IMR-90 (cell line): ENCODE measurements at places on chromosomes 12 and 14. TPM values are rescaled to one million over a fixed set of nuclear protein-coding genes. Genes with fewer than 3 reads are reported as not detected.

GRCh38 chr14:35286003-35286600, 6.1 kb upstream of the PSMA6 start:
- no peak for DNase-seq

- DNase-seq: peak; percentile 33
These were observed 28.4 kb upstream of the FOXN3 start for GRCh38 chr14:89445273-89445973.

DNA sequence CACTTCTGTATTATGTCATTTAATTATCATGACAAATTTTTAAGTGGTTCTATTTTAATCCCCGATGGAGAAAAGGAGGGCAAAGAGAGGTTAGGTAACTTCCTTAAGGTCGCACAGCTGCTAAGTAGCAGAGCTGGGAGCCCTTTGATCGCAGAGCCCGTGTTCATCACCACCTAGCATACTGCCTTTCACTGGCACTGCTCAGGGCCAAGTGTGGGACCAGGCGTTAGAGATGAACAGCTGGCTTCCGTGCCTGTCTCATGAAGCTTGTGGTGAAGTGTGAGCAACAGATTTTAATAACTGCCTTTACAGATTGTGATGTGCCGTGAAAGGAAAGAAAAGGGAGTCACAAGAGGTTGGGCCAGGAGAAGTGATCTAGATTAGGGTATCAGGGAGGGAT, 273.6 kb downstream of the AKAP6 start:
- no peak for DNase-seq

DNA sequence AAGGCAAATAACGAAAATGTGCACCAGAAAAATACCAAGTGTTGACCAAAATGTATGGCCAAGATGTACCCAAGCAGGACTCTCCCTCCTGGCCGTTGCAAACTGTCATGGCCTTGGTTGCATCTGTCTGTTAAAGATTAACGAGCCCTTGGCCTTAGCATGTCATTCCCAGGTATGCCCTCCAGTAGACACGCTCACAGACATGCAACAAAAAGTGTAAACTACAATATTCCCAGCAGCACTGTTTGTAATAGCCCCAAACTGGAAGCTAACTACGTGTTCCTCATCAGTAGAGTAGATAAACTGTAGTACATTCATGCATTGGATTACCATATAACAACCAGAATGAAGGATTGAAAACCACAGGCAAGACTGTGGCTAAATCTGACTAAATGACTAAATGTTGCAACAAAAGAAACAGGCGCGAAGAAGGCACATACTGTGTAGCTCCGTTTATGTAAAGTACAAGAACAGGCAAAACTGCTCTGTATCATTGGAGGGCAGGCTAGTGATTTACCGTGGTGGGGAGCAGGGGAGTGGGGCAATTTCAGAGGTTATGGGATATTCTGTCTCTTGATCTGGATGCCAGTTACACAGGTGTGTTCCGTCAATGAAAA, 232.8 kb upstream of the DIO3 start:
- no peak for DNase-seq

GRCh38 chr12:78269620-78270019, 438.9 kb downstream of the NAV3 start:
- DNase-seq: no peak

GRCh38 chr12:13121568-13121967, 18.1 kb upstream of the GSG1 start:
- no peak for DNase-seq

DNA sequence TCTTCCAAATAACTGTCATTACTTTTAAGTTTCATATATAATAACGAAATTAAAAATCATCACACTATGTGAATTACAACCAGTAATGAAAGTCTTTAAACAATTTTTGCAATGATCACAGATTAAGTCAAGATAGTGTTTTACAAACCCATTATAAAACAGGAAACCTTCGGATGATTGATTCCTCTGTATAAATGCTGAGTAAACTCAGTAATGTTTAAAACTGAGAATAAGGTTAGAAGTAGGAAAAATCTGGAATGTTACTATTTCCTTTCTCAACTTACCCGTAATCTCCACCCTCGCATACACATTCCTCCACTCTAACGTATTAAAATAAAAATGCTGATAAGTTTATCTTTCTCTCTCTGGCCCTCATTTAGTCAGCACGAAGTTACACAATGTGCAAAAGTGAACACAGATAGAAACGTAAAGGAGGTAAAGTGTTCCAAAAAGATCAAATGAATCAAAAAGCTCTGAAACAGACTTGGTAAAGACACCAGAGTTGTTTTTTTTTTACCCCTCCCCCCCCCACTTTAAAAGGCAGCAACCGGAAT, 1.6 kb downstream of the ZFC3H1 start:
- DNase-seq: peak; percentile 84

DNA sequence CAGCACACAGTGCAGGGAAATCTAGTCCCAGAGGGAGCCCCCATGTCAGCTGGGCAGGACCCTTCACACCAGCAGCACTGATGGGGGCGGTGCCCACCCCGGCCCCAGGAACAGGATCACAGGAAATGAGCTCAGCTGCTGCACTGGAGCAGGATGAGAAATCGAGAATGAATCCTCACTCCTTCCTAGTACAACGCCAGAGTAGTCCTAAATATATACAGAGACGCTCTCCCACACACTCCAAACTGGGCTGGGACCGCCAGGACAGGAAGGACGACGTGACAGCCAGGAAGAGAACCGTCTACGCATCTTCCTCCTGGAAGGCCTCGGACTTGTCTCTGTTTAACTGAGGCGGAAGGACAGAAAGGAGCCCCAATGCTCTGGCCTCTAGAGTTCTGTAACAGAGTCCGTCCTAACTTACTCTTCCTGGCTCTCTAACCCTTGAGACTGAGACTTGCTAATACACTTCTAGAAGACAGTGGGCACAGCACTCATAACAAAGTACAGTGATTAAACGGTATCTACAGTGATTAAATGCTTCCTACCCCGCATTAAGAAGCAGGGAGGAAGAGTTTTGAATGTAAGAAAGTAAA, 33.4 kb downstream of the CDC42BPB start:
- peak; percentile 91 for DNase-seq

DNA sequence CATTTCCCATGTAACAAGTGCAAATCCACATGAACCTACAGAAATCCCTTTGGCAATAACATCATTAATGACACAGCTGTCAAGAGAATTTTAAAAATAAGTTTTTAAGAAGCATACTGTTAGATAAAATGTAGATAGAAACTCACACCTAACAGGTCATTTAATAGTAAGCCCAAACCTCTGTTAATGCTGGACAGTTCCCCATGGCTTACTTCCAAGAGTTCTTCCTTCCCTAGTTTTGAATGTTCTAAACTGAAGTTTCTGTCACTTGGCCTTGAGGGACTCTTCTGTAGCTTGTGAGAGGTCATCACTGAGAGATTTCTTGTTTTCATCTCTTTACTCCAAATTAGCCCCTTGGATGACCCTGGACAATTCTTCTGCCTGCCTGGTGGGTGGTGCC, 22.7 kb downstream of the OTX2 start:
- DNase-seq: no peak

DNA sequence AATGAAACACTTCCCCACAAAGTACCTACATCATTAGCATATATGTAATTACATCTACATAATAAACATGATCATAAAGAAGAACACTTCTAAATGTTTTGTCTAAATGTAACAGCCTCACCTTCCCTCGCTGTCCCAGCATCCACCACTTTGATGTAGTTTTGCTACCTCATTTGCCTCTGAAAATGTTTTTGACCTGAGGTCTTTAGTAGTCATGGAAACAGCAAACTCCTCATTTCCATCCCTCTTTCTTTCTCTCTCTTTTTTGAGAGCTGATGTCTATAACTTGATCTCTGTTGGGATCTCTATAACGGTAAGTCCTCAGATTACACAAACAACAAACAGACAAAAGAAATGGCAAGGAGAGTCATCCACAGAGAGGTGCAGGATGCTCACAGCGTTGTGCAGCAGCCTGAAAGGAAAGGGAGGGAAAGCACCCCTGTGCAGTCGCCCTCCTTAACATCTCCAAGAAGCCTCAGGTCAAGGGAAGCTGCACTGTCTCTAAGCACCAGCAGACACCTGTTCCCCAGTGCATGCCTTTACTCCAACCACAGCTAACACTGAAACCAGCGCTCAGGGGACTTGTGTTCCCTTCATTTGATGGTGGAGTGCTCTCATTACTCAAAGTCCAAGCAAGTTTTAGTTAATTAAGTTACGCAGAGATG, 268.7 kb downstream of the TMEM132D start:
- DNase-seq: no peak

DNA sequence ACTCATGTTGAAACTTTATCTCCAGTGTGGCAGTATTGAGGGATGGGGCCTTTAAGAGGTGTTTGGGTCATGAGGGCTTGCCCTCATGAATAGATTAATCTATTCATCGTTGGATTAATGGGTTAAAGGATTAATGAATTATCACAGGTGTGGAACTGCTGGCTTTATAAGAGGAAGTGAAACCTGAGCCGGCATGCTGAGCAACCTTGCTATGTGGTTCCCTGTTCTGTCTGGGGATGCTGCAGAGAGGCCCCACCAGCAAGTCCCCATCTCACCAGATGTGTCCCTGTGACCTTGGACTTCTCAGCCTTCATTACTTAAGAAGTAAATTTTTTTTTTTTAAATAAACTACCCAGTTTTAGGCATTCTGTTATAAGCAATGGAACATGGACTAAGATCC, 109.6 kb downstream of the DYRK2 start:
- no peak for DNase-seq

- DNase-seq: no peak
These were observed 561.3 kb downstream of the CCER1 start for GRCh38 chr12:90393652-90394051.

DNA sequence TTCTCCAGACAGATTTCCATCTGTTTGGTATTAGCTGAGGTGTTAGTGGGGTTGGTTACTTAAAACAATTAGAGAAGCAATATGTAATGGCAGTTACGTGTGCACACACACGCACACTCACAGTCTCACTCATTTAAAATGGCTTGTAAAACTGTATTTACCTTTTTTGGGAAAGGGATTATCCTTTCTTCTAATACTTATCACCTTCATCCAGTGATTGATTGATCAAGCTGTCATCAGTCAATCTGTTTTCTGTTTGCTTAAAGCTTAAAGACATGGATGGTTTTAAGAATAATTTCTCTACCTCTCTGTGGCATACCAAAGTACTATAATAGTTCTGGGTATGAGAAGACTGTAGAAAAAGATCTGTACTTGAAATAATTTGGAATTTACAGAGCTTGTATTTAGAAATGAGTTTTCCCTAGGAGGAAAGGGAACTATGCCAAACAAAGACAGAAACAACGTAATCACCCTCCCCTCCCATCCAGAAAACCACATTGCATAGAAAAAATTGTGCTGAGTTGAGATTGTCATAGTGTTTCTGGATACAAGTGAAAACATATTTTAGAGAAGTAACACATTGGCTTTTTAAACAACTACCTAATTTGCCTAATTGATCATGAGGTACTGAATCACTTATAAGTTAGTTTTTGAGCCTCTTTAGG, 455.8 kb downstream of the PCNX1 start:
- DNase-seq: peak; percentile 73

DNA sequence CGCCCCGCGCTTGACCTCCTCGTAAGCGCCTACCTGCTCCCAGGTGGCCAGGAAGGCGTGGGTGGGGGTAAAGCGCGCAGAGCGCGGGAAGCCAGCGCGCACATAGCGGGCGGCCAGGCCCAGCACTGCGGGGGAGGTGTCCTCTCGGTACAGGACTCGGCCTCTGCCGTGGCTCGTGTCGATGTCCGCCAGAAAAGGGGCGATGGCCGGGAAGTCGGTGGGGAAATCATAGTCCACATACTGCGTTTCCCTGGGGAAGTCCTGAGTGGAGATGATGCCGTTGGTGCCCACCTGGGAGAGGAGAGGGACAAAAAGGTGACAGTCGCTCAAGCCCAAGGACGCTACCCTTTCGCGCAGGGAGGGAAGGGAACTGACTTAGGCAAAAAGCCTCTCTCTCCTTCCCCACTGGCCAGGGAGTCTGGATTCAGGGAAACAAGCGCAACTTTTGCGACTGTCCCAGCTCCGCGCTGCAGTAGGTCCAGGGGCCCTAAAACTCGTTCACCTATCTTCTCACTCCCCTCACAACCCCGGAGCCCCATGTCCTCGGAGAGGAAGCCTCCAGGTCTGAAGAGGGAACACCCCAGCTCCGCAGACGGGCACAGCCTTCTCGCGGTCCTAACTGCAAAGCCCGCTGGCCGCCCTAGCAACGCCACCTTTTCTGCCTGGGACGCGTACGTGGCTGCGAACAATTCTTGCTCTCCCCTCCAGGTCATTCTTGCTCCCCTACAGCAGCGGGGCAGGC, 815 bp downstream of the NID2 start:
- DNase-seq: peak; percentile 51

CLEC4C gene
- total RNA-seq: not detected in 2 replicates

FAM186B gene
- total RNA-seq: 0.18 and 0.28 TPM in 2 replicates

OR6C4 gene
- total RNA-seq: not detected in 2 replicates

CCDC177 gene
- total RNA-seq: not detected in 2 replicates

KRT77 gene
- not detected in 2 replicates for total RNA-seq

NEUROD4 gene
- total RNA-seq: not detected in 2 replicates

CNTN1 gene
- 0.18 and 0.28 TPM in 2 replicates for total RNA-seq

KLRK1 gene
- total RNA-seq: not detected in 2 replicates

CNIH1 gene
- 134 and 244 TPM in 2 replicates for total RNA-seq
